ENCODE measurements at places on chromosomes 6 and 20.

DNA sequence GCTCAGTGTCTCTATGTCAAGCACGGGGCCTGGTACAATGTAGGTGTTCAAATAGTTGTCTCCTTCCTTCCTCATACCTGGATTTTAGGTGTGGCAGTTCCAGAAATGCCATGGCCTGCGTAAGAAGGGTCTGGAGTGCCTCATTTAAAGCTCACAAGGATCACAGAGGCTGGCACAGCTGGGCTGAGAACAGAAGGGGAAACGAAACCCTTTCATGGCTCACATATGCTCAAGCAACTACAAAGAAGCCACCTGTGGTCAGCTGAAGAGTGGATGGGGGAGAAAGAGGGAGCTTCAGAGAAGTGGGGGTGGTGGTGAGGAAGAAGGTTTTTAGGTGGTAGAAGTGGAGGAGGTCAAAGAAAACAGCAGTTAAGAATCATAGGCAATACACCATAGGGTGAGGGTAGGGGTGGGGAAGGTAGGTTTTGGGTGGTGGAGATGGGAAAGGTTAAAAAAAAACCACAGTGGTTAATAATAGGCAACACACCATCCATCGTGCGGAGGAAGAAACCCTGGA is 17.0 kb upstream of the TOP1 start:
- DNase-seq = no peak

GRCh38 chr20:54475334-54476168 is at the start of gene DOK5:
Gene DOK5, plus strand, starts transcription at chr20:54475593. Its CDS starts 354 bp downstream, at chr20:54475947.
- no peak for DNase-seq

- DNase-seq = no peak
Observed at GRCh38 chr6:152746172-152746553, 4.4 kb upstream of the VIP start.

- DNase-seq = no peak
Observed at GRCh38 chr20:32493356-32493755, 91.8 kb downstream of the NOL4L start.

GRCh38 chr6:106159531-106159940 is 73.4 kb downstream of the PRDM1 start:
- no peak for DNase-seq

GRCh38 chr20:44836601-44837120 is 26.3 kb upstream of the RIMS4 start:
- no peak for DNase-seq

Measured in stimulated activated CD4-positive, alpha-beta T cell treated with anti-CD3 and anti-CD28 coated beads, Interleukin-1b, Interleukin-23, amount 100 ng/mL, for 4 hours (primary cell).